Pulmonary artery endothelial cell (primary cell): ENCODE measurements at places on chromosomes 12 and 14. TPM values are rescaled to one million over a fixed set of nuclear protein-coding genes. Genes with fewer than 3 reads are reported as not detected.

Gene FSCB
- total RNA-seq, result not detected in 2 replicates

Gene AMN
- total RNA-seq, result 0.13 TPM in 1 of 2 replicates, not detected in the other

Gene GUCY2C
- total RNA-seq, result not detected in 2 replicates

Gene RDH12
- not detected in 2 replicates for total RNA-seq

Gene TCL1B
- total RNA-seq, result not detected in 2 replicates

Gene PTPN6
- total RNA-seq, result 0.13 and 0.60 TPM in 2 replicates

Gene KERA
- not detected in 2 replicates for total RNA-seq

Gene GAS2L3
- 23.6 and 33.4 TPM in 2 replicates for total RNA-seq

Gene PMEL
- 0.33 and 0.42 TPM in 2 replicates for total RNA-seq

Gene RNASE7
- not detected in 2 replicates for total RNA-seq

Gene PIP4K2C
- 10.4 and 11.8 TPM in 2 replicates for total RNA-seq

Gene DEPDC4
- total RNA-seq, result 0.20 and 0.56 TPM in 2 replicates

Gene LMNTD1
- not detected in 2 replicates for total RNA-seq

Gene WNT1
- total RNA-seq, result not detected in 2 replicates

Gene RNF41
- total RNA-seq, result 189 and 215 TPM in 2 replicates

Gene TMEM52B
- not detected in 2 replicates for total RNA-seq

Gene CNPY2
- total RNA-seq, result 73.1 and 82.8 TPM in 2 replicates

Gene GRIP1
- 0.14 TPM in 1 of 2 replicates, not detected in the other for total RNA-seq

Gene EPYC
- total RNA-seq, result not detected in 2 replicates

Gene SMOC1
- total RNA-seq, result 0.04 and 0.26 TPM in 2 replicates

Gene CSRP2
- total RNA-seq, result 2.8 and 10.5 TPM in 2 replicates

Gene ACSM4
- not detected in 2 replicates for total RNA-seq

Gene GALC
- 12.0 and 16.9 TPM in 2 replicates for total RNA-seq

Gene CLEC14A
- total RNA-seq, result 256 and 388 TPM in 2 replicates

Gene SERPINA12
- total RNA-seq, result not detected in 2 replicates

Gene C14orf180
- not detected in 2 replicates for total RNA-seq

Gene TSPAN8
- total RNA-seq, result 0.18 and 0.33 TPM in 2 replicates

Gene TPH2
- 0.14 TPM in 1 of 2 replicates, not detected in the other for total RNA-seq

Gene FBRSL1
- 4.4 and 5.9 TPM in 2 replicates for total RNA-seq

Gene NELL2
- 0.20 TPM in 1 of 2 replicates, not detected in the other for total RNA-seq

Gene CIROP
- not detected in 2 replicates for total RNA-seq

Gene DCN
- total RNA-seq, result 1.4 TPM in 1 of 2 replicates, not detected in the other

Gene TROAP
- total RNA-seq, result 16.9 and 19.6 TPM in 2 replicates

Gene HOXC12
- total RNA-seq, result not detected in 2 replicates

Gene COCH
- 0.18 and 0.66 TPM in 2 replicates for total RNA-seq

Gene OAS2
- 11.1 and 16.5 TPM in 2 replicates for total RNA-seq

Gene MCRS1
- total RNA-seq, result 76.9 and 79.0 TPM in 2 replicates

Gene JAG2
- 46.9 and 49.9 TPM in 2 replicates for total RNA-seq

Gene RERGL
- not detected in 2 replicates for total RNA-seq

Gene POTEM
- not detected in 2 replicates for total RNA-seq

Gene CFAP251
- 1.7 and 5.5 TPM in 2 replicates for total RNA-seq

Gene RAPGEF3
- 17.0 and 35.8 TPM in 2 replicates for total RNA-seq

Gene AQP6
- total RNA-seq, result 0.04 TPM in 1 of 2 replicates, not detected in the other

Gene A2ML1
- 0.18 TPM in 1 of 2 replicates, not detected in the other for total RNA-seq

Gene OR4L1
- total RNA-seq, result not detected in 2 replicates

Gene IL22
- total RNA-seq, result not detected in 2 replicates

Gene WSB2
- total RNA-seq, result 96.1 and 96.8 TPM in 2 replicates

Gene KRT85
- total RNA-seq, result under 0.01 TPM in 1 of 2 replicates, not detected in the other

Gene CEP170B
- 17.1 and 19.0 TPM in 2 replicates for total RNA-seq

Gene HCAR2
- total RNA-seq, result not detected in 2 replicates

Gene OASL
- 0.40 and 0.46 TPM in 2 replicates for total RNA-seq
